Activated CD4-positive, alpha-beta T cell treated with anti-CD3 and anti-CD28 coated beads, Interleukin-2, Interleukin-6, amounts not matched to agents 100 ng/mL and 50 ng/mL, durations not matched to agents 16 hours and 8 hours (primary cell): ENCODE measurements at places on chromosomes 1 and 21.
A peak's percentile ranks its signal among the peaks of the same experiment; 100 is the strongest.

DNA sequence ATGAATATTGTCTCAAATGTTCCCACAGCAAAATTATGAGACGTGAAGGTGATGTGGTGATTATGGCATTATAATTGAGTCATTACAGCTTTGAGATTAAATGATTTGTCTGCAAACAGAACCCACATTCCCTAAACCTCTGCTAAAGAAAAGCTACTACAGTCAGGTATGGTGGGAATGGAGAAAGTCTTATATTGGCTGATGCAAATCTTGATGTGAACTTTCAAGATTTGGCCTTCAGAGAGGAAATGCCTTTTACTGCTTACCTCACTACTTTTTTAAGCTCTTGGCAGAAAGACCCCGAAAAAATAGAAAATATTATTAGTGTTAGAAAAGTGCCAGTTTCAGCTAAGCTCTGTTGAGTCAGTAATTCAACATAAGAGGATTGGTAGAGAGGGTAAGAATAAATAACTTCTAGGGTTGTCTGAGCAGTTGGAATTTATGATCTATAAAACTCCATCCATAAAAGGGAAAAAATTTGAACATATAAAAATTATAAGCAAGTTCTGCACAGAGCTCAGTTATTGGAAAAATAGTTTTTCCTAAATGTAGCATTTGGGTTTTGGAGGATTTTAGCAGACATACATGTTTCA is 47.8 kb upstream of the RGS5 start:
- DNase-seq = no peak

- peak; percentile 43 for DNase-seq
Observed at GRCh38 chr1:50271968-50272578, 151.2 kb downstream of the DMRTA2 start.

GRCh38 chr1:201466492-201466891 is 2.5 kb downstream of the PHLDA3 start:
- no peak for DNase-seq

- DNase-seq = no peak
Observed at GRCh38 chr1:201471772-201472171, 2.8 kb upstream of the PHLDA3 start.

DNA sequence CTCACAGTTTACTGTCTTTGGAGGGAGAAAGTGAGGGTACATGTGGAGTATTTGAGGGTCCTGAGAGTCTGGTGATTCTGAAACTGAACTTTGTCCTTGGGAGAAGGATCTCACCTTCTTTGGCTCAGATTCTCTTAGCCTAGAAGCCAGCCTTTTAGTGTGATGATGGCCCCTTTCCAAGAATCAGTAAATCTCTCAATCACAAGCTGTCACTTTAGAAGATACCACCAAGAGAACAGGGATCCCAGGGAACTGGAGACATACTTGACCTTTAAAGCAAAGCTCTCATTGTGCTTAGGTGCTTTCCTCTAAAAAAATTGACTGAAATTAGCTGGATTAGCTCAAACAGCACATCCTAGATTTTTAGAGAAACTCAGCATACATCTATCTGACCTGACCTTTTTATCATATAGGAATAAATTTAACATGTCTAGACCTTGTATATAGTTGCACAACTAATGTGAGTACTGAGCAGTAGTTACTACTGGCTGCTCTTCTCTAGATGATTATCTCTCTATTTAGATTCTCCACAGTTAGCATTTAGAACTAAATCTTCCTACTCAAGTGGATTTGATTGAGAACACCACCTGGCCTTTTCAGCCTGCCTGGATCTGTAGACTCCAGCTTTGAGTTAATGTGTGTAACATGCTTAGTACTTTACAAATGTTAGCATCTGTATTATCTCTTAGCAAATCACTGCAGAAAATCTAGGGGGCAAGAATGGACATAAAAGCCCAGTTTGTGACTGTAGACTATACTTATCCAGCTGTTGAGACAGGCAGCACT is 157.7 kb downstream of the MAST2 start:
- no peak for DNase-seq

- no peak for DNase-seq
Observed at GRCh38 chr21:42980312-42981213, 6.2 kb downstream of the PKNOX1 start.

DNA sequence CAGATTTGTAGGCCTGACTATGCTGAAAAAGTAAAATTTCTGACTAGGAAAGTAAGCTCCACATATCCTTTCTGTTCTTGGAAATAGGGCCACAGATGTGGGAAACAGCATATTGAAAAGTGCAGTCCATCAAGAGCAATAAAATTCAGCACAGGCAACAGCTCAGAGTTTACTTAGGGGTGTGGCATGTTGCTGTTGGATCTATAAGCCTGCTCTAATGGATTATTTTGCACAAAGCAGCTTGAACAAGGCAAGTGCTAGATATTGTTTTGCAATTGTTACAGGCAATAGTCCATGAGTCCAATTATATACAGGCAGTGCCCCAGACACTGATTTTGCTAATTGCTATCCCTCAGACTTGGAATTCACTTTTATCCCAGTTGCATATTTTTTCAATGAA is 289.8 kb upstream of the SNX7 start:
- DNase-seq = no peak

GRCh38 chr1:162627662-162628296 is 4.5 kb upstream of the DDR2 start:
- peak; percentile 30 for DNase-seq

DNA sequence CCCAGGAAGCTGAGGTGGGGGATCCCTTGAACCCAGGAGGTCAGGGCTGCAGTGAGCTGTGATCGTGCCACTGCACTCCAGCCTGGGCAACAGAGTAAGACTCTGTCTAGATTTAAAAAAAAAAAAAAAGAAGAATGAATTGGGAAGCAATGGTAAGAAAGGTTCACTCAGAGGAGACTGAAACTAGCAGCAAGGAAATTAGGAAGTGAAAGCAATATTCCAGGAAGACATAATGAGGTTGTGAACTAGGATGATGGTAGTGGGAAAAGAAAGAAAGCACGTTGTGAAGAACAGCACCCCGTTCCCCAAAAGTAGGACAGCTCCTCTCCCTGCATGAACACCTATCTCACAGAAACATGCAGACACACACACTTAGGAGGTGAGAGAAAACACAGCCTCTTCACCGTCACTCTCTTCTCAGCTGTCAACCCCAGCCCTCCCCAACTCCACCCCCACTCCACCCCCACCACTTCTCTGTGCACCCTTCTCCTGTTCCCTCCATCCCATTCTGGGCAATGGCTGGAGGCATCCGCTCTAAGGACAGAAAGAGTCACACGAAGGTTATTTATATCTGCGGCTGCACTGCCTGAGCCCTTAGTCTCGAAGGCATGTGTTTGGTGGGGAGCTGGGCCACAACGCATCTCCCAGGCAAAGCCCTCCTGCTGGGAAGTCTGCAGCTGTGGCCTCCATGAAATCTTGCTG is 101.8 kb upstream of the LPGAT1 start:
- no peak for DNase-seq

DNA sequence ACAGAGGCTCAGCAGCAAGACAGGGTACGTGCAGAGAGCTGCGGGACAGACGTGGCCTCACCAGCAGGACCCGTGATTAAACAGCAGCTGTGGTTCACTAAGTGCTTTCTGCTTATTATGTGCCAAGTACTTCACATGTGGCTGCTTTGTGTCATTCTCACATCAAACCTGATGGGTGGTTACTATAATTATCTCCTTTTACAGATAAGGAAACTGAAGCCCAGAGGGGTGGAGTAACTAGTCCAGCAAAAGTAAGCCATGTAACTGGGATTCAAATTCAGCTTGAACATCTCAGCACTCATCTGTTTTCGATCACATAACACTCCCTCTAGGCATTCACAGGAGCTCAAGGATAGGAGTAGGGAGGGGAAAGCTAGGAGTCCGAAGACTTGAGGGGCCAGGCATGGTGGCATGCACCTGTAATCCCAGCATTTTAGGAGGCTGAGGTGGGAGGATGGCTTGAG is 50.8 kb upstream of the CLIC4 start:
- DNase-seq = no peak

- DNase-seq = no peak
Observed at GRCh38 chr1:84224905-84225304, 76.6 kb upstream of the SAMD13 start.

DNA sequence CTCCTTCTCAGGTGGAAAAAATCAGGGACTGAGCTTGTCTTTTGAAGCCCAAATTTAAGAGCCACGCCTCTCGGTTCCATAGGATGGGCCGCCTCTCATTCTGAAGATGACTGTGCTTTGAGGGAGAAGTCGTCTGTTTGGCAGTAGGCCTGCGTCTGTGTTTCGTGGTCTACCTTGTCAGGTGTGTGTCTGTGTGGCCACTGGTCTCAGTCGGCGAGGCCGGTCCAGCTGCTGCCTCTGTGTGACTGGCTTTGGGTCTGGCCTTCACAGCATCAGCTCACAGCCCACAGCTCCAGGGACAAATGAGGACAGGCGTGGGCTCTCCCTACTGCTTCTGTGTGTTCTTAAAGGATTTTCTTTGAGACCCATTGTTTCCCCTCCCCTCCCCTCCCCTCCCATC is 50.3 kb downstream of the B3GALT5 start:
- DNase-seq = no peak

GRCh38 chr1:78291872-78292271 is 198.9 kb upstream of the PTGFR start:
- no peak for DNase-seq

DNA sequence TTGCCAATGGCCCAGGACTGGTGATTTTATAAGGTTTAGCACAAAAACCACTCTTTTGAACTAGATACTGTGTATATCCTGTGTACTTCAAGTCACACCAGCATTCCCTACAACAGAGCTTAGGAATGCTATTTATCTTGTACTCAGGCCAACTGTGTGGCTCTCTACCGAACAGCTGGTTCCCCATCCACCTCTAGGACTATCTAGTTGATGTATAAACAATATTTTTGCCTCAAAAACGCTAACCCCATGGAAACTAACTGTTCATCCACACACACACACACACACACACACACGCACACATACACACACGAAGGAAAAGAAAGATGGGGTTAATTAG is 28.7 kb upstream of the SLC45A3 start:
- no peak for DNase-seq

- no peak for DNase-seq
Observed at GRCh38 chr1:1085171-1085841, 11.2 kb upstream of the RNF223 start.

GRCh38 chr1:239197871-239198270 is 188.5 kb upstream of the CHRM3 start:
- no peak for DNase-seq

DNA sequence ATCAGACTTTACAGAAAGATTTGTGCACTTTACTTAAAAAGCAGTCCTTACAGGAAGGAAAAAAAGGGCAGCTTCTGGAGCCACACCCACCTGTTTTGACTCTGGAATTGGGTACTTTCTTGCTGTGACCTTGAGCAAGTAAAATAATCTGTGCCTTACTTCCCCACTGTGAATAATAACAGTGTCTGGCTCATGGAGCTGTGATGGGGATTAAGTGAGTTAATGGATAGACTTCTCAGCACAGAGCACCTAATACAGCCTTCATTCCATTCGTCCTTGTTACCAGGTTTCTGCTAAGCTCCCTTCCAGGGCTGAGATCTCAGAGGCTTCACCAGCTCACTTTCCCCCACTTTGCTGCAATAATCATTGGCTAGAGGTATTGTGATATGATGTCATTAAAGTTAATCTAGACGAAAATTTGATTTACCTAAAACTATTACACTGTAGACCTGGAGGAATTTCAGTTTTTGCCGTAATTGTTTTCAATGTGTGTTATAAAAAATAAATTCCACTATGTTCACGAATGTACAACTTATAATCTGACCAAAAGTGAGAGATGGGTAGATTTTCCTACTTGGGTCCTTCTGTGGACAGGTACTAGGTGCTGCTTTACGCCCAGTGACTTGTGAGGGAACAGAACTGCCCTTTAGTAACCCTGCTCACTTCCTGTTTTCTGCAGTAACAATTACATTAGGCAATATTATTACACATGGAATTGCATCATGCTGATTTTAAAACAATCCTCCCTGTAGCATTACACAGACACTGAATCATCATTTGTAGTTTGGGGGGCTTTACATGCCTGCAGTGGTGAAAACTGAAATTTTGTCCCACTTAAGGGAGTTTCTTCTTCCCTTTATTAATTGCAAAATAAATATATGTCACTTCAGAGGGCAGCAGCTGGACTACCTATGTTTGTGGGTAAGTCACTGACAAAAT is 19.7 kb upstream of the ABCG1 start:
- no peak for DNase-seq

GRCh38 chr1:2061065-2061778 is 11.0 kb downstream of the PRKCZ start:
- no peak for DNase-seq

- DNase-seq = no peak
Observed at GRCh38 chr1:224543453-224543852, 72.7 kb upstream of the CNIH3 start.

DNA sequence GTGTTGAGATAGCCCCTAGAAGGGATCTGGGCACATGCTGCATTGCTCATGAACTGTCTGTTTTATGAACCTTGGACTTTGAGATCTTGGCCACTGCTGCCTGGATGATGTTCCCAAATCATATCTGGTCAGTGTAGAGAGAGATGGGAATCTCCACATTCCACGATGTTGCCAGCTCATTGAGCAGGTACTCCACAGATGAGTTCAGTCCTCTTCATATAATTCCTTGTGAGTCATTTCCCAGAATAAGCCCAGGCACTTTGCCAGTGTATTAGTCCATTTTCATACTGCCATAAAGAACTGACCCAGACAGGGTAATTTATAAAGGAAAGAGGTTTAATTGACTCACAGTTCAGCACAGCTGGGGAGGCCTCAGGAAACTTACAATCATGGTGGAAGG is 254.0 kb upstream of the RUNX1 start:
- DNase-seq = no peak

DNA sequence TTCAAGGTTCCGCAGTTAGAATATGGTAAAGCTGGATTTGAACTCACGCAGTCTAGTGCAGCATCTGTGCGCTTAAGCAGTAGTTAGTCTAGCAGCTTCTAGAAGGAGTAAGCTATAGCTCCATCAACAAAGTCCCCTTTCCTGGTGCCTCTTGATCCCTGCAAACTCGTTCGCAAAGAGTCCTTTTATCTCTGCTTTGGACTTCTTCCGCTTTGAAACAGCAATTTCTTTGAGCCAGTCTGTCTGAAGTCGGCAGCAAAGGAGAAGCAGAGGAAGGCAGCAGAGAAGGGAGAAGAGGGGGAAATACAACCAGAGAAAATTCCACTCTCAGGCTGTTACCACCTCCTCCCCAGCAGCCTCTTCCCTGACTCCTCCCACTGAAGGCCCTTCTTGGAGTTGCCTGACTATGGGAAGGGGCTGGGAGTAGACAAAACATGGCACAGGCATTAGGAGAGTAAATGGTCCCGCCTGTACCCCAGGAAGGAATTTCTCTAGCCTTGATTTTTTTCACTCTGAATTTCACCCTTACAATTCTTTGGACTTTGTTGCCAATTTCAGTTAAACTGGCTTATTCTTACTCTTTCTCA is 25.9 kb downstream of the HSD3B2 start:
- DNase-seq = no peak

- DNase-seq = no peak
Observed at GRCh38 chr1:205715628-205716027, 34.4 kb downstream of the NUCKS1 start.

DNA sequence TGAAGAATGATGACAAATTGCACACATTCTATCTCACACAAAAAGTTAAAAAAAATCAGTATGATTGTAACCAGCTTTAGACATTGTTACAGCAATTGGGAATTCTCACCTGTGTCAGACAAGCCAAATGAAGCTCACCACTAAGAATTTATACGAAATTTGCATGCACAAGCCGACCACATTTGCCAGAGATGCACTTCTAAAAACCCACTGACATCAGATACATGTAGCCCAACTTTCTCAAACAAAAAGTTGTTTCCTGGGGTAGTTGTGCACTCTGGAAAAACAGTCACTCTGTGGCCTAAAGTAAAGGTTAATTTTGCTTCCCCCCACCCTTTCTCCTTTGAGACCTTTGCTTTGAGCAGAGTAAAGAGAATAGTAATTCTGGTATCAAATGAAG is 67.9 kb upstream of the IL12RB2 start:
- DNase-seq = no peak
